Stimulated activated CD4-positive, alpha-beta T cell treated with anti-CD3 and anti-CD28 coated beads, Interleukin-1b, Interleukin-23, amount 100 ng/mL, for 1 hour (primary cell): ENCODE measurements at places on chromosomes 5 and 9.

DNA sequence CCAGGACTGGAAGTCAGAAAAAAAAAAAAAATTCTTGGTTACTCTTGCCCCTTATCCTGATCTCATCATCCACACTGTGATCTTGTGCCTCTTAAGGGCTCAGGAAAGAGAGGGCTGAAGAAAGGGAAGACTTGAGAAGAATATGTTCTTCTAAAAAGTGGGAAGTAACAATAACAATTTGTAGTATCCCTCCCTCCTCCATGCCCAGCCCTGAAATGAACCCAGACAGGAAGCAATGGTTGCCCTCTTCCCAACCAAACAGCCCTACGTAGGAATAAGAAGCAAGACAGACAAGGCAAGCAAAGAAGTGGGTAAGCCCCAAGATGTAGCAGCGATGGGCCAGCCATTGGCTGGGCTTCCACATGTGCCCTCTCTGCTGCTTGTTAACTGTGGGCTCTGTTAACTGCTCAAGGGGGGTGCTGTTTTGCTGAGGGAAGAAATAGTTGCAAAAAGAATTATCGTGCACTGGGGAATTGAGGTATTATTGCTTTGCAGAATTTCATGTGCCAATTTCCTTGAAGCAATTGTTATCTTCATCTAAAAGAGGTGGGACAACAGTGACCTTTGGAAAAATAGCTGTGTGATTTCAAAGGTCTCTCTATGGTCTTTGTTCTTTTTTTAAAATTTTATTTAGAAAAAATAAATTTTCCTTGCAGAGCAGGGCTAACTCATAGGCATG lies 146.6 kb upstream of the PCA3 start:
- no peak for DNase-seq

GRCh38 chr5:43603344-43604217 lies 601 bp downstream of the NNT start:
- DNase-seq = peak; percentile 30

DNA sequence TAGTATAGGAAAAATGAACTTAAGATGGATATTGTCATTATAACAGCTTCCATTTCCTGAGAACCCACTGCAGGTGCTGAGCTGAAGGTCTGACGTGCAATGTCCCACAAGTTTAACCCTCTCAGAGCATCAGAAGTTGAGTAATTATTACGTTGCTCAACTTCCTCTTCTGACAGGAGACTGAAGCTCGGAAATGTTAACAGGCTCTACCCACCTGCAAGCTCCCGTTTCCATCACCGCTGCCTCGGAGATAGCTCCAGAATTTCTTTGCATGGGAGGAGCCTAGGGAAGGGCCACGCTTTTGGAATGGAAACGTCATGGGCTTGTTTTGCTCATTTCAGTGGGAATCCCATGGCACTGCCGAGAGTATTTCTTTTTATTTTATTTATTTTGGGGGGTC lies 1.0 kb upstream of the NTMT1 start:
- no peak for DNase-seq

- no peak for DNase-seq
Observed at GRCh38 chr9:134442486-134443173, 116.4 kb downstream of the RXRA start.

DNA sequence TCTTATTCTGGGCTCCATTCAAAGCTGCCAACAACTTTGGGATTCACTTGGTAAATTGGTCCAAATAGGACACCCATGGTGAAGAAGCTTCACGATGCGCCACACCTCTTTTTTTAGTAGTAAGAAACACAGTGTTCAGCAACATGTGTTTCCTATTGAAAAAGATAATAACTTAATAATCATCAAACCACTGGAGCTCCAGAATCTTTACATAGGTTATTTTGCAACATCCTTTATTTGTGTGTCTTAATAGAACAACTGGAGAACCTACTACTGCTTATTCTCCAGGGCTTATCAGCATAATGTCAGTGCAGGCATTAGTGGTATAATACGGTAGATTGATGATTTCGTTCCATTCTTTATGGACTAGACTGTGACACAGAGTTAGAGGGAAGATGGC lies 63.3 kb upstream of the DAPK1 start:
- DNase-seq = no peak

GRCh38 chr9:124273427-124274160 lies 15.8 kb downstream of the NEK6 start:
- no peak for DNase-seq

DNA sequence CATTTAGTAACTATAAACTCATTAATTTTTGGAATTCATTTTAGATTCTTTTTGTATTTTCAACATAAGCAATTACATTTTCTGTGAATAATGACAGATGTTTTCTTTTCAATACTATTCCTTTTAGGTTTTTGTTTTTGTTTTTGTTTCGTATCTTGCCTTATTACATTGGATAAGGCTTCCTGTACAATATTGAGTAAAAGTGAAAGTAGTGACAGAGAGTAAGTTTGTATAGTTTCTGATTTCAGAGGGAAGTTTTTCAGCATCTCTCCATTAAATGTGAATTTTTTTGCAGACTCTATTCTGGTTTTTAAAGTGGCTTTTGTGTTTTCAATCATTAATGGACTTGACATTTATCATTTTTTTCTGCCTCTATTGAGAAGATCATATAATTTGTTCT lies 12.8 kb upstream of the CAMK4 start:
- no peak for DNase-seq

- no peak for DNase-seq
Observed at GRCh38 chr9:70802758-70803436, 318.5 kb downstream of the TRPM3 start.

GRCh38 chr5:13478831-13479465 lies 465.5 kb downstream of the DNAH5 start:
- no peak for DNase-seq

GRCh38 chr5:90645024-90645610 lies 86.5 kb downstream of the ADGRV1 start:
- DNase-seq = no peak

- no peak for DNase-seq
Observed at GRCh38 chr9:90176901-90177300, 465.7 kb downstream of the DIRAS2 start.

GRCh38 chr5:65133477-65134110 lies 348.1 kb downstream of the ADAMTS6 start:
- DNase-seq = no peak

GRCh38 chr9:27065288-27065687 lies 43.7 kb upstream of the TEK start:
- DNase-seq = no peak

- DNase-seq = no peak
Observed at GRCh38 chr9:110932863-110933262, 105.4 kb downstream of the LPAR1 start.

DNA sequence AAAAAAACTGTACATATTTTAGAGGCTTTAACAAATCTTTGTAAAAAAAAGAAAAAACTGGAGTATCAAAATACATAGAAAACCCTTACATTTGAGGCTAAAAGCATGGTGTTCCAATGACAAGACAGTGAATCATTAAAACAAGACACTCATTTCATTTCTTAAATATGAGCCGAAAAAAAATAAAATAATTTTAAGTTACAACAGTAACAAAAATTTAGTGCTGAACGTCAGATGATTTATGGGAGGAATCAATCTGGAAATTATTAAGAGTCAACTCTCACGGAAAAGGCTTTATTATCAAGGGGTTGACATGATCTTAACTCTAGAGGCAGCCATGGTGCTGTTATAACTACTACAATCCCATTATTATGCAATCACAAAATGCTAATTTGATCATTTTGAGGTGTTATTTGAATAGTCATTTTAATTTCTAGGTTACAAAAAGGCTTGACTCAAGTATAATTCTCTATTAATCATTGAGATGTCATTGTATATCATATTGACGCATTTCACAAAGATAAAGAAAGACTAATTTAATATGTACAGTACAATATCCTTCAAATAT lies 51.9 kb downstream of the MAPKAP1 start:
- DNase-seq = no peak

- no peak for DNase-seq
Observed at GRCh38 chr9:32253731-32254130, 130.7 kb upstream of the ACO1 start.

- no peak for DNase-seq
Observed at GRCh38 chr9:36597412-36598178, 24.9 kb downstream of the MELK start.

GRCh38 chr9:128902351-128903078 lies 18.3 kb upstream of the PHYHD1 start:
- peak; percentile 52 for DNase-seq

GRCh38 chr5:178808886-178809285 lies 50.9 kb upstream of the ZNF354B start:
- DNase-seq = no peak

DNA sequence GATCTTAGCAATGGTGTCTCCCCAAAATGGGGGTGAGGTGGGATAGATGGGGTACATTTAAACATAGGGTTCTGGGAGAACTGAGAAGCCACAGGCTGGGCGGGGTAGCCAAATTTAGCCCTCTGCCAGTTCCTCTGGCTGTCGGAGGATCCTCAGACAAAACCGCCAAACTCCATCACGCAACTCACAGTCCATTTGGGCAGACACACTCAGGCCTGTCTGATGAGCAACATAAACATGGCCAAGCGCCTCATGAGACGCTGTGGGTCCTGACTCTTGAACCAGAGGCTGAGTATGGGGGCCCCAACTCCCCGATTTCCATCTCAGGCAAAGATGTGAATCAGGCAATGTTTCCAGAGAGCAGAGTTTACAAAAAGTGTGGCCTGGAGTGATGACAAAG lies 162.3 kb downstream of the FGF18 start:
- no peak for DNase-seq

DNA sequence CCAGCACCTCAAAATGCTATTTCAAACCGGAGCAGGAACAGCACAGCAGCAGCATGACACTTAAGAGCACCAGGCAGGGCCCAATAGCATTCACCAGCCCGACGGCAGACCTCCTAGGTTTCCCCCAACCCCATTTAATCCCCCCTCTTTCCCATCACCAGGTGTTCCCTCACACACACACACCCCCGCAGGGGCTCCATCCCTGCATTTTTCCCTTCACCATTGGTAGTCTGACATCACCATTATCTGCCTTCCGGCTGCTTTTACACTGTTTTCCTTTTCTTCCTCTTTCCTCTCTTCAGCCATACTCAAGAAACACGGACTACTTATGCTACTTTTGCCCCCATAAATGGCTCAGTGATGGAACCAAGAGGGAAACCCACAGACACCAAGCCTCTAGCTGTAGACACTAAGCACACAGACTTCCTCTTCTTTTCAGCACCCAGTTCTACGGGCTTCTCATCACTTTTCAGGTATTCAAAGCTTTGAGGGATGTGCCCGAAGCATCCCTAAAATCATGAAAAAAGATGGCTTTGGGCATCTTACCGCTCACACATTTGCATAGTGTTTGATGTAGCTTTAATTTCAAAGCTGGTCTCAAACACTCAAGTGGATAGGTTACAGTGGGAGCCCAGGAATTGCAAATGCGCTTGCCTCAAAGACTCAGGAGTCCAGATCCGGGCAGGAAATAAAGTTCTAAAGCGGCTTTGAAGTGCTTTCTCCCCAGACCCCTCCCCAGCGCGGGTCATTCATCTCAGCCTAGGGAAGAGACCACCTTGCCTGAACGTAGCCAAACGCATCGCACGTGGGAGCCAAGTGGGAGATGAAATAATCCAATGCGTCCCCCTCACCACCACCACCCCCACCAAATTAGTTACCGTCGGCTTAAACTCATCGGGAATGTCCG lies 141.5 kb downstream of the TSSK1B start:
- no peak for DNase-seq
